ENCODE measurements at places on chromosomes 4 and X.

- no peak for DNase-seq
Measured at GRCh38 chr4:122007016-122007415, 55.2 kb upstream of the TRPC3 start.

DNA sequence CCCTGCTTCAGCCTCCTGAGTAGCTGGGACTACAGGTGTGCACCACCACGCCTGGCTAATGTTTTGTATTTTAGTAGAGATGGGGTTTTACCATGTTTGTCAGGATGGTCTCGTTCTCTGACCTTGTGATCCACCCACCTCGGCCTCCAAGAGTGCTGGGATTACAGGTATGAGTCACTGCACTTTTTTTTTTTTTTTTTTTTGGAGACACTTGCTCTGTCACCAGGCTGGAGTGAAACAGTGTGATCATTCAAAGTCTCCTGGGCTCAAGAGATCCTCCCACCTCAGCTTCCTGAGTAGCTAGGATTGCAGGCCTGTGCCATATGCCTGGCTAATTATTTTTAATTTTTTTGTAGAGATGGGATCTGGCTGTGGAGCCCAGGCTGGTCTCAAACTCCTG lies 338.8 kb downstream of the PPP3CA start:
- no peak for DNase-seq

DNA sequence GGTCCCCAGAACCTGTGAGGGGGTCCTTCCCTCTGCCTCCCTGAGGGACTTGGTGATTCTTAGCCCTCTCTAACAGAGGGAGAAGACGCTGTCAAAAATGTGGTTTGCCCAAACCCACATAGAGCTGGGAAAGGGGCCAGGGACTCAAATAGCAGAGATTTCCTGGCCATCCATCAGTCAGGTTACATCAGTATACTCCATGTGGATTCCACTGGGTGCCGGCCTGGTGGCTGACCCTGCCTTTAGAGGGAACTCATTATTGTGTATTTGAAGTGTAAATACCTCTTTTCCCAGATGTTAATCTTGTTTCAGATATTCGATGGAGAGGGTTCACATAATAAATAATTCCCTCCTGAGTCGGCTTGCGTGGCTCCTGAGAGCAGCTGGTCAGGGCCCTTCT lies 130.3 kb downstream of the TBL1X start:
- no peak for DNase-seq

DNA sequence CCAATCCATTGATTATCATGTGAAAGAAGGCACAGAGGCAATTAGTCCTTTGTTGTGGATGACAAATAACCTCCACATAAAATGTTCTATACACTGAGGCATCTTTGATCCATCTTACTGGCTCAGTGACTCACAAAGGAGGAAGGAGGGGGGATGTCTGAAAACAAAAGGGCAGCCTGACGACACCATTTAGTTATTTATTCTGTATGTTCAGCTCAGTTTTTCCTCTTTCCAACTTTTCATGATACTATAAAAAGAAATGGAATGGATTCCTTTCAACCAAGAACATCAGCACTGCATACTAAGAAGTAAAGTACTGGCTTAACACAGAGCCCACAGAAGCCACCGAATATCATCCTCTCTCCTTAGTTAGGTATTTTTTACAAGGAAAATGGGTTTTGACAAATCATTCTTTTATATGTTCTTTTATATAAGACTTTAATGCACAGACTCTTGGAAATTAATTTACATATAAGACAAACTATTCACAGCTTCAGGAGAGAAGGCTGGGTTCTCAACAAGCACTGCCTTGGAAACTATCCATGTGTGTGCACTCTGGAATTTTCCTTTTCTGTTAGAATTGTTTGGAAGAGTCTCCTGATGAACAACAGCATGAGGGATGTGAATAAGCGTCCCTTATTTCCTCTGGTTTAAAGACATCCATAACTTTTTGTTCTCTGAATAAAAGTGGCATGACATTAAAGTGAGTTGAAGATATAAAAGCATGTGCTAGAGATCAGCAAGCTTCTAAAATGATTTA lies 135.6 kb downstream of the TSPAN5 start:
- DNase-seq, result no peak

- no peak for DNase-seq
Measured at GRCh38 chrX:136585960-136586359, 53.9 kb downstream of the VGLL1 start.

DNA sequence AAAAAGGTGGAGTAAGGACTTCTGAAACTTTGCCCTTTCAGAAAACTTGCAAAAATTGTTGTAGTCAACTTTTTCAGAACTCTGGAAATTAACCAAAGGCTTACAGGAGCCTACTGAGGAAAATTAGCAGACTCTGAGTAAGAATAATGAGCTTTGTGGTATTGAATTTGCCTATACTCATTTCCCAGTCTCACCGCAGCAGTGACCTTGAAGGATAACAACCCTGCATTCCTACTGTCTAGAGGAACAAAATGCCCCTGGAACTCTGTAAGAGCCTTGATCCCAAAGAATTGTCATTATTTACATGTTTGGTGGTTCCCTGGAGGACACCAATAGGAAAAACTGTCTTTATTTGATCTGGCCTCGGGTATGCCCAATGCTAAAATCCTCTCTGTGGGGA lies 57.9 kb downstream of the MND1 start:
- DNase-seq, result no peak

- no peak for DNase-seq
Measured at GRCh38 chrX:24619647-24620046, 27.5 kb downstream of the PCYT1B start.

DNA sequence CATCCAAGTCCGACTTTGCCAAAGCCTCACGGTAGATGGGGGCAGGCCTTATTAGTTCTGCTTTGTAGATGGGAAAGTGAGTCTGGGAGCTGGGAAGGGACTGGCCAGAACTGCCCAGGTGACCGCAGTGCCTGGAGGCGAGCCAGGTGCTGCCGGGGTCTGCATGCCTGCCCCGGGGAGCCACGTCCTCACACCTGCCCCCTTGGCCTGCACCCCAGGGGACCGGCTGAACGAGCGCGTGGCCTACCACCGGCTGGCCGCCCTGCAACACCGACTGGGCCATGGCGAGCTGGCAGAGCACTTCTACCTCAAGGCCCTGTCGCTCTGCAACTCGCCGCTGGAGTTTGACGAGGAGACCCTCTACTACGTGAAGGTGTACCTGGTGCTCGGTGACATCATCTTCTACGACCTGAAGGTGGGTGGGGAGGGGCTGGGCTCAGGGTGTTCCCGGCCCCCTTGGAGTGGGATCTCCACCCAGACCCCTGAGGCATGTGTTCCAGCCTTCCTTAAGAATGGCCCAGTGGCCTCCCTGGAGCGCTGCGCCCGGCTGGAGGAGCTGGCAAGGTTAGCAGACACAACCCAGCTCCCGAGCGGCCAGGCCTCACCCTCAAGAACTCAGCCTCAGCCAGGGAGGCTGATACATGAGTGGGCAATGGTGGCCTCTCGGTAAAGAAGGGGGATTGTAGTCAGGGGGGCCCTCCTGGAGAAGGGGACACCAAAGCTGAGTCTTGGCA lies 32.1 kb upstream of the HTRA3 start:
- DNase-seq, result no peak

- no peak for DNase-seq
Measured at GRCh38 chr4:86967798-86968197, 33.0 kb downstream of the AFF1 start.
